Upper lobe of right lung (tissue), 1 donor: ENCODE measurements at places on chromosomes 4 and X.

DNA sequence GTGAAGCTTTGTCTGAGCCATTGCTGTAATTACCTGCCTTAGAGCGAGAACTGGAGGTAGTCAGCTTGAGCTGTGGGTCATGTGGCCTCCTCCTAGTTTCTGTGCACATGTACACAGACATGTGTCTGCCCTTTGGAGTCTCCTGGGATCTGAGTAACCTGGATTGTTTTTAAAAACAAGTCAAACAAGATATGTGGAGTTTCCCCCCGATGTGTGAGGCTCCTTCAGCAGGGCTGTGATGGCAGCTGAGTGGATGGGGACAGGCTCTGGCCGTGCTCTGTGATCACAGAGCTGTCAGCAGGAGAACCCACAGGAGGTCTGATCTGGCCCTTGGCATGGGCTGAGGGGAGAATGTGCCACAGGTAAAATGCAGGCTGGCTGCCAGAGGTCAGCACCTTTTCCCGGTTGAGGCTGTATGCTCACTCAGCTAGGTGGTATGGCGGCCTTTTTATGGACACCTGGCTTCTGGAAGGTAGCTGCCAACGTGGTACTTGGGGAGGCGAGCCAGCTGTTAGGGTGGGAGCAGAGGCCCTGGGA is 38.4 kb downstream of the NOP14 start:
- peak; percentile 42 for DNase-seq

DNA sequence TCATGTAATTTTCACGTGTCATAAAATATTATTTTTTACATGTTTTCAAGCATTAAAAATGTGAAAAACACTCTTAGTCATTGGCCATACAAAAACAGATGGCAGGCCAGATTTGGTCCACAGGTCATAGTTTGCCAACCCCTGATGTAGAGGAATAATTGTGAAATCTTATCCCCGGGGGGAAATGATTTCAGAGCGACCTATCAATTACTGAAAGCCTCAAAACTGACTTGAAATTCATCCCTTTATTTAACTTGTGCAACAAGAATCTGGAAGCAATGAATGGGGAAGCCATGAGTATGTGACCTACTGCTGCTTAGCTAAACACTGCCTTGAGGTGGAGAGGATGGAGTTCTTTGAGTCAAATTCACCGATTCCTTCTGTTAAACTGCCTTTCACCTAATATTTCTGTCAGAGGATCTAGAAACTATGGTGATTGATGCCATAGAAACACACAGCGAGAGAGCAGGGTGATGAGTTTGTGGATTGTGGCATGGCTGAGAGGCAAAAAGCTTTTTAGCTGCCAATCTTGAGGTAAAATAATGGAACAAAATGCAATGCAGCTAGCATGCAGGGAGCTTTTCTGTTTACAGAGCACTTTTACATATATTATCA is 30.3 kb upstream of the BRS3 start:
- no peak for DNase-seq

- DNase-seq = no peak
These were observed 34.6 kb upstream of the MTM1 start for GRCh38 chrX:150533863-150534262.

GRCh38 chr4:78613522-78614321 is 62.2 kb downstream of the ANXA3 start:
- no peak for DNase-seq

- no peak for DNase-seq
These were observed 58.7 kb downstream of the RWDD4 start for GRCh38 chr4:183600189-183600685.
